ENCODE measurements at places on chromosomes 7 and 10. TPM values are rescaled to one million over a fixed set of nuclear protein-coding genes. Genes with fewer than 3 reads are reported as not detected.

The SPDYE11 gene
- total RNA-seq = not detected

The CASP7 gene
- 15.5 TPM for total RNA-seq

The TMEM229A gene
- not detected for total RNA-seq

The VIPR2 gene
- total RNA-seq = 21.3 TPM

The ANKRD61 gene
- 0.20 TPM for total RNA-seq

The CALCR gene
- not detected for total RNA-seq

Data from left ventricle myocardium superior (tissue), 1 donor.